ENCODE measurements at places on chromosomes 3 and 15.
A peak's percentile ranks its signal among the peaks of the same experiment; 100 is the strongest.

- peak; percentile 50 for DNase-seq
These were observed 1.4 kb downstream of the ETV5 start for GRCh38 chr3:186107215-186108105.

- DNase-seq: no peak
These were observed 759 bp upstream of the TTBK2 start for GRCh38 chr15:42921342-42921731.

DNA sequence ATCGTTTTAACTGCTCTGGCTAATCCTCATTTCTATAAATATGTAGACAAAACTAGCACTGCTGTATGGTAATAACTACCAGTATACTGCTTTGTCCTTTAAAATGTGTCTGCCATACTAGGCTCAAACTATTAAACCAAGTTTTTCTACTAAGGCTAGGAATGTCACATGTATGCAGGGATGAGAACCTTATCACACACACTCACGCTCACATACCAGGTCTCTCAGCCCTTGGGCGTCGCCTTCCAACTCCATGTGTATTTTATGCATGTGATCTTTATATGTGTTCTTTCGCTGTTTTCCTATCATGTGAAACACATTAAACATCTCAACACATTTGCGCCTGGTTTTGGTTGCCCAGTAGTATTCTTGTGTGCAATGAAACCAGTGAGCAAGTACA is 32.6 kb downstream of the ATP2C1 start:
- DNase-seq: no peak

DNA sequence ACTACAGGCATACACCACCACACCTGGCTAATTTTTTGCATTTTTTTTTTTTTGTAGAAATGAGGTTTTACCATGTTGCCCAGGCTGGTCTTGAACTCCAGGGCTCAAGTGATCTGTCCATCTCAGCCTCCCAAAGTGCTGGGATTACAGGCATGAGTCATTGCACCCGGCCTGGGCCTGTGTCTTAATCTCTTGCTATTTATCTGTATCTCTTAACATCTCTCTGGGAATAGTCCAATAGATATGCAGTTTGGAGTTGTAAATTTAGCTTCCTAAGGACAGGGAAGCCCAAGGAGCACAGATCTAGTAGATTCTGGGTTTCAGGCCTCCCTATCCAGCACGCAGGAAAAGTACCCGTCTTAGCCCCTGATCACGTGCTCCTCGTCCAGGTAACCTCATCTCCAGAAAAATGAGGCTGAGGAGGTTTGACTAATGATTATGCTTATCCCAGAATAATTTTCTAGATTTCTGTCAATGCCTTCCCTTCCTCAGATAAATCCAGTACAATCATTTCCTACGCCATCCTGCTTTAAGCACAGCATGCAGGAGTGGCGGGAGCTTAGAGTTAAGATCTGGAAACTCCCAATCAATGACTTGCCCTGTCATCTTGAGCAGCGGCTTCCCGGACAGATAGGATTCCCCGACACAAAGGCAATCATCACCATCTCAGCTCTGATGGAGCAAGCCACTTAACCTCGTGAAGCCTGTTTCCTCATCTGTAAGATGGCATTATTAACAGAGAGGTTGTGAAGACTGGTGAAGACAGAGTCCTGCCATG is 12.3 kb upstream of the CTDSPL start:
- no peak for DNase-seq

- no peak for DNase-seq
These were observed 12.8 kb downstream of the CLDN1 start for GRCh38 chr3:190309414-190309813.

- DNase-seq: no peak
These were observed 41.1 kb upstream of the AP3B2 start for GRCh38 chr15:82750831-82751180.

GRCh38 chr3:113659101-113659541 is 37.3 kb downstream of the USF3 start:
- no peak for DNase-seq

GRCh38 chr3:37853691-37854413 is 7.8 kb upstream of the CTDSPL start:
- DNase-seq: no peak

DNA sequence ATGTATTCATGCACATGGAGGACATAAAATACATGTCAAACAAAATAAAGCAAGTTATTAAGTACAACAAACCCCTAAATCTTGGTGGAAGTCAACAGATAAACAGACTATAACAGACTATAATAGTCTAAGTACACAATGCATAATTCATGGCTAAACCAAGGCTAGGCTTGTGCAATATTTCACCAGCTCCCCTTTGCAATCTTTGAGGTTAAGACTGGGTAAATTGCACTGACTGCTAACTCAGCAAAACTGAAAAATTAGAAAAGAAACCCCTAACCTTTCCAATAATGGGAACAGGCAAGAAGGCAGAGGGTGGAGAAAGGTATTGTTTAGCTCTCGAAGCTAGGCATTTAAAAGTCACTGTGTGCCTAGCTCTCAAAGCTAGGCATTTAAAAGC is 304.9 kb upstream of the WNT5A start:
- no peak for DNase-seq

GRCh38 chr3:117921411-117921810 is 1113.2 kb downstream of the IGSF11 start:
- DNase-seq: no peak

DNA sequence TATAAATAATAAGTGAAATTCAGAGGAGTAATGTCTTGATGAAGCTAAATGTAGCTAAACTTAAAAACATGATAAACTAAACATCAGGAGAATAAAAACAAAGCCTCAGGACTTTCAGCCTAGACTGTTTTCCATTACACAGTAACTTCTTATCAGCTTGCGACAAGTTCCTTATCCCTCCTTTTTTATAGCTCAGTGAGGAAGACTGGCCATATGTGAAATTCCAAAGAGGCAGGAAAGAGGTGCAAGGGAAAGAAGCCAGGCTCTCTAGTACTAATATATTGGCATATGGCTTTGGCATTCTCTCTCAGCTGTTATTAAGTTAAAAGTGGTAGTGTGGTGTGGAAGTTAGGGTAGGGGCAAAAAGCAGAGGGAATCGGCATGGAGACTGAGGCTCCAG is 4.4 kb downstream of the COX17 start:
- no peak for DNase-seq

DNA sequence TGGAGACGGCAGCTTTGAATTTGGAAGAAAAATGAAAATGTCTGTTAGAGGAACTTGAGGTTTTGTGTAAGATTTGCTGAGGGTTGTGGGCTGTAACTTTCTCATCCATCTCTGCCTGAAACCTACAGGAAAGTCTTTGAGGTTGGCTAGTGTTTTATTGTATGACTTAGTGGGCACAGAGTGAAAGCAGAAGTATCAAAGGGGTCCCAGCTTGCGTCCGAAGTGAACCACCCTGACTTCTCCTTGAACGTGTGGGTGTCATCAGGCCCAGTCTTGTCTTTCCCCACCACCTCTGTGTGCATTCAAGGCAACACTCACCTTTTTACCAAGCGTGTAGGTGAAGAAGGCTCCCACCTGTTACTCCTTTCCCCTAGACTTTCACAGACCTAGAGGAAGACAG is 682.1 kb upstream of the CFAP20DC start:
- DNase-seq: no peak

- DNase-seq: no peak
These were observed 23.7 kb downstream of the HDC start for GRCh38 chr15:50241684-50242450.

- peak; percentile 21 for DNase-seq
These were observed 65.1 kb upstream of the CCNL1 start for GRCh38 chr3:157225001-157225400.

DNA sequence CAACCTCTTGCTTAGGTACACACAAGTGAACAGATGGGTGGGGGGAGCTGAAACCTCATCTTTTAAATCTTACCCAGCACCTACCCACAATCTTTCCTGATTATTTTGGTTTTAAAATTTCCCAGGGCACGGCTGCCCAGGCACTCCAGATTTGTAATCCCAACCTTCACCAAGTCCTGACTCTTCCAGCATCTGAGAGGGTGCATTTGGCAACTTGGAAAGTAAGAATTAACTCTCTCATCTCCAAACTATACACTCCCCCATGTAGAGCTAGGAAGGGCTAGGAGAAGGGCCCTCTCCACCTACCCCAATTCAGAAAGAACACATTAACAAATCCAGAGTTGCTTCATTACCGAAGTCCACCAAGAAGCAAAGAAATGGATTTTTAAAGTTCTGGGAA is 41.7 kb upstream of the PRICKLE2 start:
- DNase-seq: no peak

- no peak for DNase-seq
These were observed 1256.5 kb downstream of the SI start for GRCh38 chr3:163821841-163822240.

DNA sequence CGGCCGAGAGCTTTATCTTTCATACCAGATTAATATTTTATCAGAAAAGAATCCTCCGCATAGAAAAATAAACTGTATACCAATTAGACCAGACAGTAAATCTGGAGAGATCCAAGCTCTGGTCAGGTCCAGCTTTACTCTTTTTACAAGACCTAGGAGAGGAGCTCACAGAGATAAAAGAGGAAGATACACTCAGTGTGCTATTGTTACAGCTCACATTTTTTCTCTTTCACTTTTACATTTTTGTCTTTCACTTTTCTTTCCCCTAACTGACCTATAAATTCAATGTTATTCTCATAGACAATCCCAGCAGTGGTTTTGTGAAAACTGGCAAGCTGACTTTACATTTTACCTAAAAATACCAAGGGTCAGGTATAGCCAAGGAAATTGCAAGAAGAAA is 55.8 kb downstream of the GUCA1C start:
- no peak for DNase-seq

GRCh38 chr3:150602426-150603152 is 532 bp upstream of the SELENOT start:
- DNase-seq: no peak

- peak; percentile 20 for DNase-seq
These were observed 27.9 kb upstream of the SCN10A start for GRCh38 chr3:38843898-38844297.

DNA sequence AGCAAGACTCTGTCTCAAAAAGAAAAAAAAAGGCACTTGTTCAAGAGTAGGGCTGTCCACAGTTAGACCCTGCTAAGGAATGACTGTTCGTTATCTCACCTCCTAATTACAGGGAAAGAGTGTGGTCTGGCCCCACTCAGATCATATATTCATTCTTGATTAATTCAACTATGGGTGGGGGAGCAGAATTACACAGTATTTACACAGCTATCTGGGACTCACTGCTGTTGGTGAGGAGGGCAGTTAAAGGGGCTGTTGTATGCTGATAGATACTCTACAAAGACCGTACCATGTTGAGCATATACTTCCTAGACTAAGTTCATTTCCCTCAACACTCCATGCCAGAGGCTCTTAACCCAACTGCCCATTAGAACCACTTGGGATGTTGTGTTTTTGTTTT is 3.8 kb upstream of the ZNF620 start:
- no peak for DNase-seq

- DNase-seq: peak; percentile 91
These were observed 230.9 kb downstream of the XXYLT1 start for GRCh38 chr3:195040094-195040493.

DNA sequence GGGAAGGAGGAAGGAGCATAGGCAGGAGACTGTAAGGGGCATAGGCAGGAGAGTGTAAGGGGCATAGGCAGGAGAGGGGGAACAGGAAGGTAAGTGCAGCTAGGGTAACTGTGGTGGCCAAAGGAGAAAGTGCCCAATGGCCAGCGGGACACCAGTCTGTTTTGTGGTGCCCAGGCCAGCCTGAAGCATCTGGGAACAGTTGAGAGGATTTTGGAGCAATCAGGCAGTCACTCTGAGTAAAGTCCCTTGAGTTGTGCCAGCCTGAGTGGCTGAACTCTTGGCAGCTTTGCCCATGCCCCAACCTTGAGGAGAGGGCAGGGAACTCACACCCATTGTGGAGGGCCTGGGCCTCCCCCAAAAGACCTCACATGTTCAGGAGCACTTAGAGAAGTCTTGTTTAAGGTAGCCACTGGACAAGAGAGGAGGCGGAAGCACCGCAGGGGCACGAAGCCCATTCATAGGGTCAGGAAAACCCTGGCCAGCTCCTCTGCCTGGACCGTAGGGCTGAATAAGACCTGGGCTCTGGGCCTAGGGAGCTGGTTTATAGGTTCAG is 3.5 kb upstream of the TGM5 start:
- DNase-seq: no peak

DNA sequence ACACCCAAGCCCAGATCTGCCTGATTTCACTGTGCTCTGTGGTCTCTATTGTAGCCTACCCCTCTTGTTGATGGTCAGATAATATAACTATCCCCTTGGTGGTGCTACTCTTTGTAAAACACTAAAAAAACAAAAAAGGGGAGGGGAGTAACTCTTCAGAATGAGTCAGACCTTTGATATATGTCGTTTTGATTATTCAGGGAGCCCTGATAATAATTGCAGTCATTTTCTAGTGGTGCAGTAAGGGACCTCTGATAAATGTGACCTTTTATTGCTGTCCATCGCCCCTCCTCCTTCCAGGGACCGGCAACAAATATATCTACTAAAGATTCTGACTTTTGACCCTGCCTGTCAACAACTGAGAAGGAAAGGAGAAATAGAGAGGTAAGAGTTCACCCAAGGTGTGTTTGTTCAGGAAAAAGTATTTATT is 45.1 kb upstream of the MAGI1 start:
- DNase-seq: no peak

GRCh38 chr15:30072630-30073029 is 10.1 kb upstream of the GOLGA8J start:
- DNase-seq: no peak

- no peak for DNase-seq
These were observed 602.4 kb upstream of the MDFIC2 start for GRCh38 chr3:70914862-70915261.

- DNase-seq: no peak
These were observed 184.1 kb upstream of the TP63 start for GRCh38 chr3:189446959-189447560.

GRCh38 chr3:172040981-172041963 is 1.9 kb downstream of the FNDC3B start:
- peak; percentile 19 for DNase-seq

GRCh38 chr15:61099020-61099810 is 129.9 kb downstream of the RORA start:
- DNase-seq: no peak

DNA sequence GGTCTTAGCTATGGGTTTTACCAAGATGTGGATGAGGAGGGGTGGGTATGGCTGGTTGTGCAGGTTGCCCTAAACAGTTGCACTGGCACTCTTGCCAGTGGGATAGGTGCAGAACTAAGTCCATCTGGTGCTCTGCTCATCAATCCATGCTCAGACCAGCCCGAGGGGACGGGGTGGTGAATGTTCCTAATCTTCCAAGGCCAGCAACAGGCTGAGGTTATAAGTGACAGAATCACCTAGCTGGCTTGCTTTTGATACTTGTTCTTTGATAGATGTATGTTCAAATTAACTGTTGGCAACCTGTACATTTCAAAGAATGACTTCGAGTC is 53.5 kb upstream of the CCR2 start:
- no peak for DNase-seq

DNA sequence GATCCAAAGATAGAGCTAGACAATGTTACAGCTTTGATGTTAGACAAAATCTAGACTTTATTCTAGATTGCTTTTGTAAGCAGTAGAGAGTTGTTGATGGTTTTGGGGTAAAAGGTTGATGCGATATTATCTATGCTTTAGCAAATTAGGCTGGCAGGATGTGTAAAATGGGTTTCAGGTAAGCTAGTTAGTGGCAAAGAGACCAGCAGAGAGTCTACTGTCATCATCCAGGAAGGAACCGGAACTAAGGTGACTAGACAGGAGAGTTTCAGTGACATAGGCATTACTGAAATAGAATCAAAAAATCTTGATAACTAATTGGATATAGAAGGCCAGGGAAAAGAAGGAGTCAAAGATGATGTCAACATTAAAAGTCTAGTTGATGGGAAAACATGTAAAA is 11.1 kb downstream of the OR5K2 start:
- no peak for DNase-seq

All from inflammatory macrophage (primary cell).